ENCODE measurements at places on chromosomes 6 and 20. TPM values are rescaled to one million over a fixed set of nuclear protein-coding genes. Genes with fewer than 3 reads are reported as not detected.

DNA sequence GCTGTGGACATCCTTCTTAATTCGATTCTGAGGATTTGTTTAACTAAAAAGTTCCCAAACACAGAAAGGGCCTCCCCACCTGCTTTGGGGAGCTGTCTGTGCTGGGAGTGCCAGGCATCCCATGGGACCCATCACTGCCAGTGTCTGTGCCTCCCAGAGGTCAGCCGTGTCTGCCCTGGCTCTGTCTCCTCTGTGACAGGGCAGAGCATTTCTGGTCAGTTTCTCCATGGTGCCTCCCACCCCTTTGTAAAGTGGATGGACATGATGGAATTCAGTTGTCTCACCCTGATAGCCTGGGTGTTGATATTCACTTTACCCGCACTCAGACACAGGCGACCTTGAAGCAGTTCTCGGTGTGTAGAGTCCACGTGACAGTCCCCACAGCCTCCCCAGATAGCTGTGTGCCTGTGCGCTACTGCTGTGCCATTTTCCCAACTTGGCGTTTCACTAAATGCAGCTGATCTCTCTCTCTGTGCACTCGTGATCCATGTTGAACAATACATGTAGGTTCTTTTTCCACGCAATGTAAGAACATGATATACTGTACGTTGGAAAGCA lies 70.5 kb downstream of the CDS2 start:
- peaks cover 2% of the 10 kb centered on the region for H3K4me1 ChIP-seq
- DNase-seq, result no peak
- H3K4me3 ChIP-seq, result no peak overlapping the region
- no peaks in the 10 kb centered on the region for H3K36me3 ChIP-seq
- no peak overlapping the region for H3K27ac ChIP-seq
- H3K27me3 ChIP-seq, result no peaks in the 10 kb centered on the region

DNA sequence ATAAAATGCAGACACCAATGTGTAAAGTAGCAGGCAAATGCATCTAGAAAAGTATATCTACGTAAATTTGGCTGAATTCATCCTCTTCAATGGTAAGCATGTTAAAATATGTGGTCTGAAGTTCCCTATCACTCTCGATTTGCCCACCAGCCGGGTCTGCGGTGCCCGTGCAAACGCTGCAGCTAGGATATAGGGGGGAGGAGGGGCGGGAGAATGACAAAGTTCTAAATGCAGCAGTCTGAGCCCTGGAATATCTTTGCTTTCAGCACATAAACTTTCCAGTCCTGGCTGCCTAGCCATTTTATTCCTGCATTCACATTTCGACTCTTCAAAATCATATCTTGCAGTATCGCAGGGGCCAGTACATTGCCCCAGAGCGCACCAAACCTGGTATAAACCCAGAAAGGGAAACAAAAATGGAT lies 708 bp downstream of the NRN1 start:
- H3K4me3 ChIP-seq, result peak overlapping the region; percentile 10
- peaks cover 6% of the 10 kb centered on the region for H3K4me1 ChIP-seq
- DNase-seq, result no peak
- H3K27me3 ChIP-seq, result no peaks in the 10 kb centered on the region

DNA sequence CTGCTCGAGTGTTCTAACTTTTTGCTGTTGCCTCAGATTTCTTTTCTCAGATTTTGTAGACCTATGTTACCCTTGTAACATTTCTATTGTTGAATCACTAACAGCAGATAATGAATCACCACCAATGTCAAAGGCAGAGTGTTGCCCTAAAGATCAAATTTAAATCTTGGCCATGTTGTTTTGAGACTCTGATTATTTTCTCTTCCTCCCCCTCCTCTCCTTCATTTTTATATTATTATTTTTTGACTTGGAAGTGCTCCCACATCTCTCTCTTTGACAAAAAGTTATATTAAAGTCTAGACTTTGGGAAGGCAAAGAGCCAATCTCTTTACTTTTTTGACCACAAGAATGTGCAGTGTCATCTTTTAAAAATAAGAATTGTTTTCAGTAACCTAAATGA lies 422.7 kb downstream of the NKAIN2 start:
- no peaks in the 10 kb centered on the region for H3K4me1 ChIP-seq
- H3K27me3 ChIP-seq, result no peaks in the 10 kb centered on the region
- no peak overlapping the region for H3K27ac ChIP-seq
- no peaks in the 10 kb centered on the region for H3K36me3 ChIP-seq
- no peak for DNase-seq

The CDH4 gene
- polyA plus RNA-seq, result 0.22 TPM

- H3K36me3 ChIP-seq, result no peaks in the 10 kb centered on the region
- DNase-seq, result no peak
- peaks cover 23% of the 10 kb centered on the region for H3K4me1 ChIP-seq
- no peak overlapping the region for H3K27ac ChIP-seq
- H3K27me3 ChIP-seq, result no peaks in the 10 kb centered on the region
Observed at GRCh38 chr20:53447316-53447715, 146.3 kb downstream of the ZNF217 start.

DNA sequence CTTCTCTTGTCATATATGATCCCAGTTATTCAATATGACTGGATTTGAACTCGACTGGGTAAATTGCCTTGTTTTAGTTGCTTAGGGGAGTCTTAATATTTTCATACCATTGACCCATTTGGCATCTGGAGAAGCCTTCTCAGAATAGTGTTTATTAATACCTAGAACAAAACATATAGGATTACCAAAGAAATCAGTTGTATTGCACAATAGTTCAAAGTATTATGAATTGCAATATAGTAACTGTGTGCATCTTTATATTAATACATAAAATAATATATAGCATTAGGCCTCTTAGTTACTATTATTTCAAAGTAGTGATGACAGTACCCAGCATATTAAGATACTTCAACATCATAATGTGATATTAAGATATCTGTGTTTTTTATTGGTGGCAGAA lies 177.8 kb downstream of the PLCB4 start:
- H3K4me1 ChIP-seq, result no peaks in the 10 kb centered on the region
- no peaks in the 10 kb centered on the region for H3K27me3 ChIP-seq
- H3K4me3 ChIP-seq, result no peak overlapping the region
- no peak for DNase-seq

The ZNF318 gene
- 8.3 TPM for polyA plus RNA-seq

DNA sequence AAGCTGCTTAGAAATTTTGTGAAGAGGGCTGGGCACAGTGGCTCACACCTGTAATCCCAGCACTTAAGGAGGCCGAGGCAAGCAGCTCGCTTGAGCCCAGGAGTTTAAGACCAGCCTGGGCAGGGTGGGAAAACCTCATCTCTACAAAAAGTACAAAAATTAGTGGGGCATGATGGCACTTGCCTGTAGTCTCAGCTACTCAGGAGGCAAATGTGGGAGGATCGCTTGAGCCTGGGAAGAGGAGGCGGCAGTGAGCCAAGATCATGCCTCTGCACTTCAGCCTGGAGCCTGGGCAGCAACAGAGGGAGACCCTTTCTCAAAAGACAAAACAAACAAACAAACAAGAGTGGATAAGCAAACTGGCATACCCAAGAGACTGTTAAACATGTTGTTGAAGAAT lies 308.3 kb upstream of the ADGRB3 start:
- no peak for DNase-seq
- no peaks in the 10 kb centered on the region for H3K36me3 ChIP-seq
- H3K4me1 ChIP-seq, result no peaks in the 10 kb centered on the region
- H3K27me3 ChIP-seq, result no peaks in the 10 kb centered on the region
- no peak overlapping the region for H3K27ac ChIP-seq
- H3K4me3 ChIP-seq, result no peak overlapping the region

DNA sequence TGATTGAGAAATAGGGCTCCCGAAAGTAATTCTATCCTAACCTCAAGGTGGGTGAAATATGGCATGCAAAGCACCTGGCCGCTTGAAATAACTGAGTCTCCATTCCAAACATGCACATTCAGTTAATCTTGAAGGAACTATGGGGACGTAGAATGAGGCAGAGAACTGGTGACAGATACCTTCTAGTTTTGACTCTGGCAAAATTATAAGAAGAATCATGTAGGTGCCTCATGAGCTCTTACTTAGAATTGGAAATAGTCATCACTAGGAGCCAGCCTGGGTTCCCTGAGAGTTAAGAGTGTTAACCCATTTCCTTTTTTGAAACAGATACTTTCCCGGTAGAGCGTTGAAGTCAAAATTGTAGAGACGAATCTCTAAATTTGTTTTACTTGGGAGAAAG lies 49.3 kb downstream of the RPF2 start:
- DNase-seq, result no peak
- H3K27ac ChIP-seq, result no peak overlapping the region
- H3K36me3 ChIP-seq, result no peaks in the 10 kb centered on the region
- H3K4me3 ChIP-seq, result no peak overlapping the region
- no peaks in the 10 kb centered on the region for H3K27me3 ChIP-seq

DNA sequence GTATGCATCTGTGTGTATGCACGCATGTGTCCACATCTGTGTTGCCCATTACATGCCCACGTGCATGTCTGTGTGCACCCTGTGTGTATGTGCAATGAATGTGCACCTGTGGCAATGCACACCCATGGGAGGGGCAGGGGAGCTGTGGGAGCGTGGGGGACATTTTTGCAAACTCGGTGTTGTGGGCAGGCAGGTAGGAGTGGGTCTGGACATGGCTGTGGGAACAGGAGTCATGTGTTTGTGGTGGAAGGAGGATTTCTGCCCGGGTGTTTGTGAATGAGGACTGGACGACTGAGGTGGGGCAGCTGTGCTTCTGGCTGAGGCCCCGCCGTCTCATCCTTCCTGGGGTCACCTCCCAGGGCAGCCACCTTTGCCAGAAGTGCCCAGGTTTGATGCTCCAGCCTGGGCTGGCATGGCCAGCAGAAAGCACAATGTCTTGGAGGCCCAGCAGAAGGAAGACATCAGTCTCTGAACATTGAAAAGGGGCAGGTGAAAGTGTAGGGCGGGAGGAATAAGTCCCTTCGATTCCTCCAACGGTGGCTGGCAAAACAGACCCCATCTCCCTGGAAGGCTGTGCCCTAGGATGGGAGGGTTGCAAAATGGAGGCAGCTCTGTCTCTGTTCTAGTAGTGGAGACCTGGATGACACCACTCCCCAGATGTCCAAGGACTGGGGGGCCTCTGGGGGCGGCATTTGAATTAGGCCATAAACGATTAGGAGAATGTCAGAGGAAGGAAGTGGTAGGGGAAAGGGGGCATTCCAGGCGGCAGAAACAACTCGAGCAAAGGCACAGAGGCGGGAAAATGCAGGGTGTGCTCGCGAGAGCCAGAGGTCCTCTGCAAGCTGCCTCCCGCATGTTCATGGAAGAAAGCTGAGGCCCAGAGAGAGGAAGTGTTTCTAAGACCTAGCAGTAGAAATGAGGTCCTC lies 19.1 kb upstream of the ARMC12 start:
- no peaks in the 10 kb centered on the region for H3K27me3 ChIP-seq
- DNase-seq, result peak; percentile 17
- peak overlapping the region; percentile 58 for H3K27ac ChIP-seq
- no peak overlapping the region for H3K4me3 ChIP-seq

GRCh38 chr6:130307752-130308361 lies 58.0 kb upstream of the TMEM200A start:
- no peak overlapping the region for H3K27ac ChIP-seq
- DNase-seq, result no peak
- H3K36me3 ChIP-seq, result no peaks in the 10 kb centered on the region
- H3K4me3 ChIP-seq, result no peak overlapping the region
- no peaks in the 10 kb centered on the region for H3K4me1 ChIP-seq

The OTOR gene
- not detected for polyA plus RNA-seq

DNA sequence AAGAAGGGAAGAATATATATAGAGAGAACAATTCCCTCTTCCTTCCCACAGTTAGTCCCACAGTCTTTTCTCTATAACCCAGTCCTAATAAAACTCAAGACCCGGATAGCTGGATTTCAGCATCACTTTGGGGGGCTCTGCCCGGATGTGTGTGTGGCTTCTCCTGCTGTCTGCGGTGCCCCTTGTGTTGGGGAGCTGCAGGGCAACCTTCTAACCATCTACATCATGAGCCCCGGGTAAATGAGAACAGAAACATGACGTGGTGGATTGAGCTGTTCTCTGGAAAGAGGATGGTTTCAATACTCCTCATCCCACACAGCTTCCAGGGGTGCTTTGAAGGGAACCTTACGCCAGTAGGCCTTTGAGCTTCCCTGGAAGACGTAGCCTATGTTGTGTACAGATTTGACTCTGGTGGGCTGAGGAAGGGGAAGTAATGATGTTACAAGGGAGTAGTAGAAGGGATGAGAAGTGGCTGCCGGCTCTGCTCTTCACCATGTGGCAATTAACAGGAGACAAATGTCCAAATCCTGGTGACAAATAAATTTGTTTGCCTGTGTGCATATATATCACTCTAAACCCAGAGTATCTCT lies 13.5 kb upstream of the PRDM1 start:
- DNase-seq, result no peak
- H3K4me3 ChIP-seq, result no peak overlapping the region
- H3K27ac ChIP-seq, result no peak overlapping the region
- no peaks in the 10 kb centered on the region for H3K27me3 ChIP-seq
- peaks cover 2% of the 10 kb centered on the region for H3K4me1 ChIP-seq
- no peaks in the 10 kb centered on the region for H3K36me3 ChIP-seq

GRCh38 chr20:57787990-57788781 lies 78.4 kb upstream of the PMEPA1 start:
- H3K27ac ChIP-seq, result no peak overlapping the region
- no peak overlapping the region for H3K4me3 ChIP-seq
- no peaks in the 10 kb centered on the region for H3K36me3 ChIP-seq
- DNase-seq, result no peak
- peaks cover 9% of the 10 kb centered on the region for H3K4me1 ChIP-seq

DNA sequence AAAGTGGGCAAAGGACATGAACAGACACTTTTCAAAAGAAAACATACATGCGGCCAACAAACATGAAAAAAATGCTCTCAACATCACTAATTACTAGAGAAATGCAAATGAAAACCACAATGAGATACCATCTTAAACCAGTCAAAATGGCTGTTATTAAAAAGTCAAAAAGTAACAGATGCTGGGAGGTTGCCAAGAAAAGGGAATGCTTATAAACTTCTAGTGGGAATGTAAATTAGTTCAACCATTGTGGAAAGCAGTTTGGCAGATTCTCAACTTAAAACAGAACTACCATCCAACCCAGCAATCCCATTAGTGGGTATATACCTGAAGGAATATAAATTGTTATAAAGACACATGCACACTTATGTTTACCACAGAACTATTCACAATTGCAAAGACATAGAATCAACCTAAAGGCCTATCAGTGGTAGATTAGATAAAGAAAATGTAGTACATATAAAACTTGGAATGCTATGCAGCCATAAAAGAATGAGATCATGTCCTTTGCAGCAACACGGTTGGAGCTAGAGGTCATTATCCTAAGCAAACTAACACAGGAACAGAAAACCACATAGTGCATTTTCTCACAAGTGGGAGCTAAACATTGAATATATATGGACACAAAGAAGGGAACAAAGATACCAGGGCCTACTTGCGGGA lies 16.3 kb downstream of the CENPQ start:
- H3K4me3 ChIP-seq, result no peak overlapping the region
- no peaks in the 10 kb centered on the region for H3K36me3 ChIP-seq
- H3K4me1 ChIP-seq, result no peaks in the 10 kb centered on the region

GRCh38 chr6:10407018-10407673 lies 7.7 kb downstream of the TFAP2A start:
- no peaks in the 10 kb centered on the region for H3K36me3 ChIP-seq
- no peak overlapping the region for H3K4me3 ChIP-seq
- peaks cover 10% of the 10 kb centered on the region for H3K4me1 ChIP-seq
- peaks cover 3% of the 10 kb centered on the region for H3K27me3 ChIP-seq

- peak overlapping the region; percentile 41 for H3K4me3 ChIP-seq
- H3K36me3 ChIP-seq, result no peaks in the 10 kb centered on the region
Observed at GRCh38 chr20:50689864-50690649, 1.3 kb downstream of the RIPOR3 start.

- peak; percentile 52 for DNase-seq
- no peak overlapping the region for H3K4me3 ChIP-seq
- H3K27me3 ChIP-seq, result no peaks in the 10 kb centered on the region
- peaks cover 6% of the 10 kb centered on the region for H3K4me1 ChIP-seq
Observed at GRCh38 chr20:47576516-47577033, 74.9 kb downstream of the NCOA3 start.

The BPIFB6 gene
- not detected for polyA plus RNA-seq

Data from ovary (tissue), 10 donors.